Caudate nucleus (tissue), 63 donors: ENCODE measurements at places on chromosomes 1 and 21.

- no peak for DNase-seq
Observed at GRCh38 chr1:118988186-118989005, at the start of gene TBX15. TBX15 (minus strand) TSS chr1:118988343; CDS start chr1:118987795, 548 bp downstream.

DNA sequence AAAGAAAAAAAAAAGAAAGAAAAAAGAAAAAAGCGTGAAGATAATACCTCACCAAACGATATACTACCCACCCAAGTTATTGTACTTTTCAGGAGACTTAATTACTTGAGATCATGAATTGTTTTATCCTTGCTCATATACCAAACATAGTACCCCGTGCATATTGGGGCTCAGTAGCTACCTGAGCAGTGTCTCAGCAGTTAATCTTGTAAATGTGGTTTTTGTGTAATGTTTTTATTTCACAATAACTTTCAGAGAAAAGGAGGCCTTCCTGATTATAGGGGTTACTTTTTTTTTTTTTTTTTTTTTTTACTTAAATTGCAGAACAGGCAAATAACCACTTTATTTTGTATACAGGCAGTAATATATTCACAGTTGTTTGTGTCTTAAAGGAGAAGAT is 80.3 kb downstream of the OSBPL9 start:
- no peak for DNase-seq

DNA sequence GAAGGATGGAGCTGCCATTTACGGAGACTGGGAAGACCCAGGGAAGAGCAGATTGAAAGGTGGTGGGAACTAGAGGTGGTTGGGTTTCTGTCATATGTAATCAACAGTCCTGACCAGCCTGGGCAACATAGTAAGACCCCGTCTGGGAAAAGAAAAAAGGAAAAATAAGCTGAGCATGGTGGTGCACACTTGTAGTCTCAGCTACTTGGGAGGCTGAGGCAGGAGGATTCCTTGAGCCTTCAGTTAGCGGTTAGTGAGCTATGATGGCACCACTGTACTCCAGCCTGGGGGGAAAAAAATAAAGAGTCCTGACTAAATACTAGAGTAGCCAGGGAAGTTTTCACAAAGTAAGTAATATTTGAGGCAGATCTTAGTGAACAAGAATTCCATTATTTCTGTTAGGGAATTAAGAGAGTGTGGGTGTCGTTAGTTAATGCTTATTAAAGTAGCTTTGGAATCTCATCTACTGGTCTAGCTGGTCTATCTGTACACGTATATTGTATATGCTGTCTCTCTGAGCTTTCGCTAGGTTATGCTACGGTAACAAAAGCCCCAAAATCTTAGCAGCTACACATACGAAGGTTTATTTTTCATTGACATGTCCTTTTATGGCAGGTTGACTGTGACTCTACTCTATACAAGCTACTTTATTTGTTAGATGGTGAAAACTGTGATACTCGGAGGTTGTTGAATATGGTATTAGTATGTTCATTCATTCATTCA is 4.4 kb downstream of the NBPF1 start:
- DNase-seq = no peak

DNA sequence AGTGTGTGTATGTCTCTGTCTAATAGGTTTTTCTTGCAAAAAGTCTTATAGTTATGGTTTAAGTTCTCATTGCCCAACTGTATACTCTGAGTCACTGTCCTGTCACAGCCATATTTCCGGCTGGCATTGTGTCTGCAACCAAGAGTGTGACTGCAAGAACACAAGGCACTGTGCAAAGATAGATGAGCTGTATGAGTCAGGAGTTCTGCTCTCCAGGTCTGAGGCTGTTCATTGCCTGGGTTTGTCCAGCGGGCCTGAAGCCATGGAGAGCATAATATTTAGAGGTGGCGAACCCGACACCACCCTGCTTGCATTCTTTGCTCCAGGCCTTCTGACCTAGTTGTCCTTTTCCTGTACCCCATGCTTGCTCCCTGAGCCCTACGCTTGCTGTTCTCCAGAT is 50.9 kb upstream of the CNIH3 start:
- no peak for DNase-seq

- peak; percentile 82 for DNase-seq
Observed at GRCh38 chr1:58545591-58546519, 671 bp downstream of the OMA1 start.

DNA sequence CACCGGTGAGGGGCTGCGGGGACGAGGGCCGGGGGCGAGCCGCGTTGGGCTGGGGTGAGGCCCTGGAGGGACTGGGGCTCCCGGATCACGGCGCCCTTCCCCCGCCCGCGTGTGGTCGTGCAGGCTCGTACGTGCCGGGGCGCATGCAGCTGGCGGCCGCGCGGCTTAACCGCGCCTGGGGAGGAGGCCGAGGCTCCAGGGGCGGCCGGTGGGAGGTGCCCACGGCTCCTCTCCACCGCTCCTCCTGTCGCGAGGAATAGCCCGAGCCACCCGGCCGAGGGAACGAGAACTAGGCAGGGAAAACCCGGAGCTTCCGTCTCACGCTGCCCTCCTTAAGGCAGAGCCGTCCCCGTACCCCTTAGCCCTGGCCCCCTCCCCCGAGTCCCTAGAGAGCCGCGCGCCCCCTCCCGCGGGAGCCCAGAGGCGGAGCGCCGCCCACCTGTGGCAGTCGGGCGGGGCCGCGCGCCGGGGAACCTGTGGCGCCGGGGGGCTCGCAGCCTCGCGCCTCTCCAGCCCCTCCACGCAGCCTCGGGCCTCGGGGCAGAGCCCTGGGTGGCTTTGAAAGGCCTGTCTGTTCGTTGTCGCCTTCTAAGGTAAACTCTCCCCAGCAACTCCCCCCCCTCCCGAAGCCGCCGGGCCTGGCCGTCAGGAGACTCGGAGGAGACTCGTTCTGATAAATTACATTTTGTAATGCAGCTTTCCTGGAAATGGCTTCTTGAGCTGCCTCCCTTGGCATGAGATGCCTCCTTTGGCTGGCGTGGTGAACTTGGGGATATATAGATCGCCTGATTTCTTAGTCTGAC is 746 bp downstream of the AK4 start:
- DNase-seq = peak; percentile 56

- DNase-seq = no peak
Observed at GRCh38 chr1:153057375-153057774, at the start of gene SPRR2A. SPRR2A (minus strand) TSS chr1:153057512; CDS start chr1:153056735, 777 bp downstream.

DNA sequence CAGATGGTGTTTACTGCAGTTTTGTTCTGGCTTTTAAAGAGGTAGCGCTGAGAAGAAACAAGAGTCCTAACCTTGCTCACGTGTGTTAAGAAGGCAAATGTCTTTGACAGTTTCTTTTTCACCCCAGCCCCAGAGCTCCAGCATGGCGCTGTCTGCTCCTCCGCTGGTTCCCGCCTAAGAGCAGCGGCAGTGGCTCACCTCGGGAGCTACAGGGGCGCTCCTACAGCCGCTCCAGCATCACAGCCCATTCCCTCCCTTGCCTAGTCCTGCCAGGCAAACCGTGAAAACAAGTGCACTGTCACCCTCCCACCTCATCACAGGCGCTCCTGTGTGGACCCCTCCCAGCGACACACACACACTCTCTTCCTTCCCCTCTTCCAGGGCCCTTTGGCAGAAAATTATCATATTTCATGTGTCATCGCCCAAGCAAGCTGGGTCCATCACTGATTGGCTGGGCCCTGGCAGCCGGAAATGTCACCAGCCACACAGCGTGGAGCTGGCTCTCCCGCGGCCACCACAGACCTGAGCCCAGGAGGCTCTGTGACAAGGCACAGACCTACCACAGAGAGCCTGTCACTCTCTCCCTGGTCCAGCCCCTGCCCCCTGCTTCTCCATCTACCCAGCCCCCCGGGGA is 1.2 kb upstream of the HIVEP3 start:
- DNase-seq = no peak

- no peak for DNase-seq
Observed at GRCh38 chr1:19157653-19158052, 52.4 kb downstream of the UBR4 start.

DNA sequence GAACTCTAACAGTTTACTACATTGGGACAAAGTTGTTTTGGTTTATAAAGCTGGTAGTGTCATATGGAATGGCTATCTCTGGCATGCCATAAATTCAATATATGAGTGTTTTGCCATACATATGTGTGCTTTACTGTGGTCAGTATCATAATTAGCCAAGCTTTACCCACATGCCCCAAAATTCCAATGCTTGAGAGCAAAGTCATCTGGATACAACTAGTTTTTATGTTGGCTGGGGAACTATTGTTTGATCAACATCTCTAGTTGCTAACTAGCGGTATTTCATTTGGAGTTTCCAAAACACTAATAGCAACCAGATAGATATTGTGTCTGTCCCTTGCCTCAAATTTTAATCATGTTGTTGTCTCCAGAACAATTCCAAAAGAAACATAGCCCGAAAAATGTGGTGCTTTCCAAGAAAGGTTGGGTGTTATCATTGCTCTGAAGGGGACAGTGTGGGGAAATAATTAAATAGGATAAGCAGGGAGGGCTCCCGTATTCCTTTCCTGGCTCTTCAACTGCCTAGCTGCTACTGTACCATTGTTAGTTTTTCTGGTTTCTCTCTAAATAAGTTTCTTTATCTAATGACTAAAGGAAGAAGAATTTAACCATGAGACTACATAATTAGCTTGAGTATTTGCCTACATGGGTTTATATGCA is 136.1 kb downstream of the TGFB2 start:
- DNase-seq = no peak

DNA sequence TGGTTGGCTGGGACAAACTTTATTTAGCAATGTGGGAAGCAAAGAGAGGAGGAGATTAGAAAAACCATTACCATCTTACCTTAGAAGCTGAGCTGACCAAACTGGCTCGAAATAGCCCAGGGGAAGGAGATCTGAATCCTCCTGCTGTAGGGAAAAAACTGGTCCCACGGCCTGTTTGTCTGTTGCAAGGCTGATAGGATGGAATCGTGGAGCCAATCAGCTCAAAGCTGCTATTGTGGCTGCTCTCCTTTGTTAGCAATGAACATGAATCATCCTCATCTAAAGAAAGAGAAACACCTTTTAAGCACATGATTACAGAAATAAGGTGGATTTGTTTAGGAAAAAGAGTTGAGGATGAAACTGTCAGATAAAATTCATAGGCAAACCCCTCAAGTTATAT is 21.5 kb downstream of the CLSPN start:
- no peak for DNase-seq

GRCh38 chr1:199002661-199003060 is 363.8 kb downstream of the PTPRC start:
- DNase-seq = no peak

DNA sequence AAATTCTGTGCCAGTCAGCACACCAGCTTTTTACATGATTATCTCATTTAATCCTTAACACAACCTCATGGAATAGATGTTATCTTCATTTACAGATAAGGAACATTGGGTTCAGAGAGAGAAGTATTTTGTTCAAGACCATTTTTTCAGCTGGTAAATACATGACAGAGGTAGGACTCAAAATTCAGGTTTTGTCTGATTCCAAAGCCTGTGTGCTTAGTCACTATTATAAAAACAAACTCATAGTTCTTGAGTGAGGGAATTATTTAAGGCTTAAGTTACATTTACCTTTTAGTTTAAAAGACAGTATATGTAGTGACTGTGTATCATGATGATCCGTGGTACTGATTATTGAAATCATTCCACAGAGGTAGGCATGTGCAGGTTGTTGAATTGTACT is 125.2 kb downstream of the MAGI3 start:
- no peak for DNase-seq

GRCh38 chr1:109802901-109803561 is 39.3 kb upstream of the EPS8L3 start:
- DNase-seq = no peak

- DNase-seq = peak; percentile 6
Observed at GRCh38 chr1:233393926-233394680, 66.6 kb downstream of the MAP3K21 start.

DNA sequence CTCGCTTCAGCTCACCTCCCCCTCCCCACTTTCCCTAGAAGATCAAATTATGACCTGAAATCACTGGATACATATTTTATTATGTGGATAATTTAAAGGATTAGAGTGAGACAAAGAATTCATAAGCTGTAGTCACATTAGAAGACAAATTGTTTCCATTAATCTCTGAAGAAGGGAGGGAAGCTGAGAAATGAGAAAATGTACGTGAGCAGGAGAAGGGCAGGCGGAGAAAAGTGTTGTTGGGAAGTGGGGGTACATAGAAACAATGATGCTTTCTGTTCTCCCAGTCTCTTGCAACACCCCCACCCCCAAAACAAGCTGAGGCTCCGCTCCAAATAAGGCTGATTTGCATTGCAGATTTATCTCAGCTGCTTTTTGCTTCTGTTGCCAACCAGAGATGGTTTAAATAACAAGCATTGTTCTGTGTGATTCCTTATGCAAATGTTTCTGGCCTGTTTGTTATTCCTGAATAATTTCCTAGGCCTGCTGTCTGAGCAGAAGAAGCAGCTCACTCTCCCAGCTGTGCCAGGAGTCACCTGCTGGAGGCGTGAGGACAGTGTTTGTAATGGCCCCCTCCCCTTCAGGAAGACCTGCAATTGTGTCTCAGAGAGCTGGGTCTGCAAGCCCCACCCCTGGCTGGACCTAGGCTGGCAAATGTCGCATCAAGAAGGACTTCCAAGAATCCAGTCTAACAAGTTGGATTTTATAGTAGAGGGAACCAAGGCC is 121.8 kb upstream of the TNR start:
- DNase-seq = peak; percentile 69

GRCh38 chr1:175054736-175055135 is 12.9 kb upstream of the TNN start:
- DNase-seq = no peak

GRCh38 chr1:218347723-218348627 is 2.8 kb downstream of the TGFB2 start:
- DNase-seq = no peak

GRCh38 chr1:173467426-173467825 is 9.7 kb upstream of the PRDX6 start:
- DNase-seq = no peak

DNA sequence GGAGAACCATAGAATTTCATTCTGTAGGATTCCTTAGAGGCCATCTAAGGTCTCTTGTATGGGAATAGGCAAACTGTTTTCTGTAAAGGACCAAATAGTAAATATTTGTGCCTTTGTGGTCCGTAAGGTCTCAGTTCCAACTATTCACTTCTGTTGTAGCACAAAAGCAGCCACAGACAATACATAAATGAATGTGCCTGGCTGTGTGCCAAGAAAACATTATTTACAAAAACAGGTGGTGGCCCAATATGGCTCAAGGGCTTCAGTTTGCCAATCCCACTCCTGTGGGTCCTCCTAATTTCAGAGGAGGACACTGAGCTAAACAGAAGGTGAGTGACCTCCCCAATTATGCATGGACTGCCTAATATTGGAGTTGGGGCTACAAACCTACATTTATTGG is 67.6 kb upstream of the EDEM3 start:
- no peak for DNase-seq

DNA sequence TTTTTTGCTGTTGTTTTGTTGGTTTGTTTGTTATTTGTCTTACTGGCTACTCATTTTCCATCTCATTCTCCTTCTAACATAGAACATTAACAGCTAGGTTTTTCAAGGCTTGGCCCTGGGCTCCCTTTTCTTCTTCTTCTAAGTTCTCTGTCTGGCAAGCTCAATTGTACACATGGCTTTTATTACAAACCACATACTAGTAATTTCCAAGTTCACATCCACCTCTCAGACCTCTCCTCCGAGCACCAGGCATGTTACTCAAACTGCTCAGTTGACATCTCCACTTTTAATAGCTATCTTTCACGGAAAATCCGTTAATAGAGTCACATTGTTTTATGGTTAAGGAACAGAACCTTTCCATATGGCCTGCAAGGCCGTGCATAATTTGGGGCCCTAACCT is 736.9 kb upstream of the ADAMTS5 start:
- no peak for DNase-seq

GRCh38 chr1:183933528-183934179 is 103.9 kb downstream of the COLGALT2 start:
- no peak for DNase-seq
